Transverse colon (tissue), 4 donors: ENCODE measurements at places on chromosomes 3 and 15.

GRCh38 chr15:74383286-74383685 lies 15.8 kb upstream of the CYP11A1 start:
- no peaks in the 10 kb centered on the region for H3K4me1 ChIP-seq
- H3K36me3 ChIP-seq, result no peaks in the 10 kb centered on the region
- H3K27me3 ChIP-seq, result no peaks in the 10 kb centered on the region
- no peak overlapping the region for H3K27ac ChIP-seq

DNA sequence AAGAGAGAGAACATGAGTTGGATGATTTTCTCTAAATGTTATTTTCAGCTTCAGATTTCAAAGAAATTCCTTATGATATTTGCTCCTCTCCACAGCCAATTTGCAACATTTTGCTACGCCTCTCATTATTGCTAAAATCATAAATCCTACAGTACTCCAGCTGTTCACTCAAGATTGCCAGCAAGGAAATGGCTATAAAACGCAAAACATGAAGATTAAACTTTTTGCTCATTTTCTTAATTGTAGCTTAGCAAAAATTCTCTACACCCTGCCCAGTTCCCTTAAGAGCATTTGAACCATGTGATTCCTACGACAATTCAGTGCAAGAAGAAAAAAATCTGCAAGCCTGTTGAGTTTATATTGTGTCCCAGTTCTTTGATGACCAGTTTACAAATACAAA lies 6.8 kb downstream of the CHRNA3 start:
- no peak for DNase-seq
- no peak overlapping the region for H3K27ac ChIP-seq
- H3K27me3 ChIP-seq, result peaks cover 6% of the 10 kb centered on the region
- no peak overlapping the region for H3K4me3 ChIP-seq
- H3K4me1 ChIP-seq, result peaks cover 8% of the 10 kb centered on the region
- H3K36me3 ChIP-seq, result no peaks in the 10 kb centered on the region

DNA sequence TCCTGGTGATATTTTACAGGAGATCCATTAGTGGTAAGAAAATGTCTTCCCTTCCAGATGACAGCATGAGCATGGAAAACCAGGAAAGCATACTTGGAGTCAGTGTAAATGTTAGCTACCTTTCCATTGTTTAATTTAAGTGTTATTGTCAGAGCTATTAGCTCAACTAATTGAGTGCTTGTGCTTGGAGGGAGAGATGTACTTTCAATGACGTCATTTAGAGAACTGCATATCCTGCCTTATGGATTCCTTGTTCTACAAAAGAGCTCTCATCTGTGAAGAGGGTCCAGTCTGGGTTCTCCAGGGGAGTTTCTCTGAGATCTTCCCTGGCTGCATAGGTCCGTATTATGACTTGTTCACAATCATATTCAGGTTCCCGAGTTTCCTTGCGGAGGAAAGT lies 687.2 kb downstream of the TBL1XR1 start:
- no peaks in the 10 kb centered on the region for H3K27me3 ChIP-seq
- H3K4me1 ChIP-seq, result no peaks in the 10 kb centered on the region
- no peak overlapping the region for H3K27ac ChIP-seq

- no peaks in the 10 kb centered on the region for H3K27me3 ChIP-seq
- H3K4me1 ChIP-seq, result no peaks in the 10 kb centered on the region
- DNase-seq, result no peak
- no peak overlapping the region for H3K27ac ChIP-seq
- no peak overlapping the region for H3K4me3 ChIP-seq
- no peaks in the 10 kb centered on the region for H3K36me3 ChIP-seq
These were observed 405.0 kb upstream of the IL12A start for GRCh38 chr3:159583662-159584061.

GRCh38 chr15:72861354-72861910 lies 77.9 kb upstream of the ADPGK start:
- no peak for DNase-seq
- H3K27me3 ChIP-seq, result no peaks in the 10 kb centered on the region
- no peaks in the 10 kb centered on the region for H3K36me3 ChIP-seq
- H3K27ac ChIP-seq, result no peak overlapping the region

DNA sequence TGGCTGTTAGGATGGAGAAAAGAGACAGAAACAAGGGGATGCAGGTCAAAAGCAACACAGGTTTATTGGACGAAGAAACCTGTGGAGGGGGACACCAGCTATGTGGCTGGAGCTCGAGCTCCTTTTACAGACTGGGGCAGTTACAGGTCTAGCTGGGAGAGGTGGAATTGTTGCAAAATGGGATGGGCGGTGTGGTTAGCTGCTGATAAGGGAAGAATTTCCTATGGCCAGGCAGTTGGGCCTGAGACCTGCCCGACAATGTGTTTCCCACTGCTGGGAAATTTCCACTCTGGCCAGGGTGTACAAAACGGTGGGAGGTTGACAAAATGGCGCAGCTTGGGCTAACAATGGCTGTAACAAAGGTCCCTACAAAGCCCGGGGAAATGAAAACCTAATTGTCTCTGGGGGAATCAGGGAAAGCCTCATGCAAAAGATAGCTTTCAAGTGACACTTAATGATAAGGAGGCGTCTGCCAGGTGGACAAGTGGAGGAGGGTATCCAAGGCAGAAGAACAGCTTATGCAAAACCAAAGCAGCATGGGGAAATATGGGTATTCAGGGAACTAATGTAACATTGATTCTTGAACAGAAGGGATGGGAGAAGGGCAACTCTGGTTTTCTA lies 137.4 kb upstream of the SGO1 start:
- no peak overlapping the region for H3K4me3 ChIP-seq
- H3K4me1 ChIP-seq, result no peaks in the 10 kb centered on the region
- no peak for DNase-seq
- H3K27me3 ChIP-seq, result no peaks in the 10 kb centered on the region

DNA sequence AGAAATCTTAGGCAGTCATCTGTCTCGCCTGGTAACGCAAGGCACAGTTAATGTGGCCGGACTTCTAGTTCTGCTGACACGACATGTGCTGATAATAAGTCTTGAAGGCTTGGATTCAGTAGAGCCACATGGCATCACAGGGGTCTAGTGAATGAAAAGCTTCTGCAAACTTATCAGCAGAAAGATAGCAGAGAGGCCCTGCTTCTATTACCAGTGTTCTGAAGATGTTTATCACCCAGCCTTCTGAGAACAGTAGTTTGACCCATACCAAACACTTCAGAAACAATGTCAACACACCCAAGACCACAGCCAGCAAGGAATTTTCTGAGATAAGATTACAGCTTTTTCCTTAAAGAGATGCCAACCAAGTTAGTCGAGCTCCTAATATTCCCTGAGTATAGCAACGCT lies 102.7 kb upstream of the UMPS start:
- no peaks in the 10 kb centered on the region for H3K4me1 ChIP-seq
- no peak for DNase-seq
- H3K27me3 ChIP-seq, result no peaks in the 10 kb centered on the region
- no peaks in the 10 kb centered on the region for H3K36me3 ChIP-seq
- no peak overlapping the region for H3K27ac ChIP-seq
- no peak overlapping the region for H3K4me3 ChIP-seq

DNA sequence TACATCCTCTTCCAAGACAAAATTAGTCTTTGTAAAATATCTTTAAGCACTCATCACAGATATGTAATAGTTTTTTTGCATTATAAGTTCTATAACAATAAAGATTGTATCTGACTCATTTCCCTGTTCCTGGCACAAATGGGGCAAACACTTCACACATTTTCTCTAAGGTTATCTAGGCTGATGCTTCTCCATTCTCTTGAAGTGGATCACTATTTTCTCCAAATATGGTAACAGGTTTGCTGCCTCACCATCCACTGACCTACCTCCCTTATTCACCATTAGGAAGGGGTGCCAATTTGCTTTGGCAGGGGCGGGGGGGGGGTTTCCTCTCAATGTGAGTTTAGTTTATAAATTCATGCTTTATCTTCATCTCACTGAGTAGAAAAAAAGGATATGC lies 767.7 kb upstream of the LMCD1 start:
- H3K27ac ChIP-seq, result no peak overlapping the region
- H3K36me3 ChIP-seq, result no peaks in the 10 kb centered on the region
- no peaks in the 10 kb centered on the region for H3K27me3 ChIP-seq
- H3K4me1 ChIP-seq, result no peaks in the 10 kb centered on the region
- H3K4me3 ChIP-seq, result no peak overlapping the region

DNA sequence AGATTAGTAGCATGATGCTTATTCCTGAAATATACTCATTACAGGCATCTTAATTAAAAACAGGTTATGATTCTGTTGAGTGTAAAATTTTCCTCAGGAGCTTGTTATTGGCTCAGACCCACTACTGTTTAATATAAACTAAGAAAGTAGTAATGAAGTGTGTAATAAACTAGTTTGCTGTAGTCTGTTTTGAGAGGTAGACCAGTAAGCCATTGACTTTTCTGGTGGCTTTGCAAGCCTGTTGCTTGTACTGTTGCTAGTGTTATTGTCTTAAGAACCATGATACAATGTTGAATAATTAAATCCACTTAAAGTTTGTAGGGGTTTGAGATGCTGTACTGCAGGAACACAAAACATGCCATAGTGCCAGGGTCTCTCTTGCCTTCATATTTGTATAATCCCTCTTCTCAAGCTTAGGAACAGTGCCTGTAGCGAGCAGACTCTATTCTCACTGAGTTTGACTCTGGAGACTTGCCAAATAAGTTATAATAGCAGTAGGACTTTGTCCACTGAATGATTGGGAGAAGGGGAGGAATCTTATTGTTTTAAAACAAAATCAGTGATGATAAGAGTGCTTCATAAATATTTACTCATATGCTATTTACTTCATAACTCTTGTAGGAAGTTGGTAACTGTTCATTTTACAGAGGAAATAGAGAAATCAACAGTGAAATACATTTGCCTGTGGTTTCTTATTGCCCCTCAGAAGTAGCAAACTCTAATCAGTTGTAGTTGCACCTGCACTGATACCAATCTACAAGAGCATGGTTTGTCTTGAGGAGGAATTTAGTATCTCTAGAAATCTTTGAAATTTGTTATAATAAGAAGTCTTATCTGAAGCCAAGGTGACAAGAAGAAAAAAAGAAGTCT lies 13.4 kb downstream of the TCF12 start:
- no peak for DNase-seq
- H3K4me3 ChIP-seq, result no peak overlapping the region
- peaks cover 21% of the 10 kb centered on the region for H3K4me1 ChIP-seq
- no peaks in the 10 kb centered on the region for H3K27me3 ChIP-seq

- no peaks in the 10 kb centered on the region for H3K4me1 ChIP-seq
- no peak for DNase-seq
- H3K27me3 ChIP-seq, result no peaks in the 10 kb centered on the region
- H3K36me3 ChIP-seq, result no peaks in the 10 kb centered on the region
These were observed 79.8 kb upstream of the SLC6A1 start for GRCh38 chr3:10912786-10913185.
